ENCODE measurements at places on chromosomes 4 and X.

DNA sequence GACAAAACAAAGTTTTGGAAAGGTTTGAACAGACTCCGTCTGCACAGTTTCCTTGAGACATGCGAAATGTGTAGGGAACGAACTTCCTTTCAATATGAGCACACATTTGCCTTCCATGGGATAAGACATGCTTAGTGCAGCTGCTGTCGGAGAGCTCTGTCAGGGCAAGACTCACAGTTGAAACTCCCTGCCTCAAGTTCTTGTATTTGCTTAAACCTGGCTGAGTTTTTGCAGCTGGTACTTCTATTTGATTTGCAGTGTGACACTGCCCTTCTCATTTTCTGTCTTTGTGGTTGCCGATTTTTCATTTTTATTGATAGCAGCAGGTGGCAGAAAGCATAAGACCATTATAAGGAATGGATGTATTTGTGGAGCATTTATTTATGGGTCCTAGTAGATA, 18.2 kb upstream of the RHOH start:
- no peak for DNase-seq

GRCh38 chr4:24888475-24889344, 24.1 kb downstream of the CCDC149 start:
- DNase-seq, result no peak

DNA sequence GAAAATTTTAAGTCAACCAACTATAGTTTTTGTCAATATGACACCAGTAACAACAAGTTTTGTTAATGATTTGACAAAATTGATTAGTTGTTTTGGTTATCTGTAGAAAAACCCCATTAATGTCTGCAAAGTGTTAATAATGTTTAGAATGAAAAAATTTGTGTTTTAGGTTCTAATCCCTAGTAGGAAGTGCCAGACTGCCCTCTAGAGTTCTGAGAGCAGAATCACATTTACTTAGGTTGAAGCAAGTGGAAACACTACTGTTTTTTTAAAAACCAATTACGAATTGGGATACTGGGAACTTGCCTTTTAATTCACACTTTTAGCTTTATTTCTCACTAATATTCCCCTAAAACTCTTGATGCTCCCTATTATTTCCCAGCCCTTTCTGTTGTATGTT, 101.1 kb upstream of the CYLC1 start:
- DNase-seq, result no peak

GRCh38 chr4:124334119-124334518, 378.4 kb downstream of the ANKRD50 start:
- no peak for DNase-seq

DNA sequence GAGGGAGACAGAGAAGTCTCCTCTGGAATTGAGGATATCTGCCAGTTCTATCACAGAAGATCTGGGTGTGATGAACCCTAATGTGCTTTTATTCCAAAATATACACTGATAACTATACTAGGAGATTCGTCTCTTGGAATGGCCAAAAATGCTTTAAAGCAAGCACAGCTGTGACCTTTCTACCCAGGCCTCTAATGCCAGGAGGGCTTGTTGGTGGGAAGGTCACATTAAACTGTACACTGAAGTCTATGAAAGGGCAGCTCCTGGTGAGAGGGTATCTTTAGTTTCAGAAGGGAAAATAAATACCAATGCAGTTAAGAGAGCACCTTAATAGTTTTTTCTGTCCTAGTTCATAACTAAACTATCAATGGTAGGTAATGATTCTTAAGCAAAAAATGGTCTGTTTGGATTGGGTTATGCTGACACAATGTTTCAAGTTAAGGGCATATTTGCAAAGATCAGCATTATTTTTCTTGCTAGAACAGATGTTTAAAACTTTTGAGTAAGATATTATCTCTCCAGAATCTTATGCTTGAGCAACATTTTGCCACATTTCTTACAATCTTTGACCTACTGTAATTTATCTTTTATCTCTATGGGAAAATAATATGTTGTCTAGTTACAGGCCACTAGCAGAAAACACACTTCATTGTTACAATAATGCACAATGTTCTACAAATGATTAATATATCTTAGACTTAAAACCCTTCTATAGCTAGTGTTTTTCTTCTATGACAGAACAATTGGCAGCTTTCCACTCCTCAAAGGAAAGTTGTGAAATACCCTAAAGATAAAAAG, 59.6 kb downstream of the SEC24D start:
- DNase-seq, result no peak

DNA sequence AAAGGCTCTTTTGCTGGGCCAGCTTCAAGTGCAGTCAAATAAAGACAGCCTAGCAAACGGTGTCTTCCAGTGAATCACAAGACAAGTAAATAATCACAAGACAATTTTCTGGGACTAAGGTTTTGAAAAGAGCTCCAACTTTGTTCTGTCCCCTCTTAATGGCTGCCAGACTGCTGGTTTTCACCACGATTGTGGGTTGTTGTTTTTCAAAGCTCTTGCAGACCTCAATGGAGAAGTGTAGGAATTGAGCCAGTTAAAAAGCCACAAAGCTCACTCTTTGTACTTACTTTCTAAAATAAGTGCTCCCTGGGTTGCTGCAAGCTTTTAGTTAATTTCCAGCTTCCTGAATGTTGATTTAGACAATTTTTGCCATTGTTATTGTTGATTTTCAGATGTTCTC, 405.8 kb upstream of the HTR2C start:
- no peak for DNase-seq

GRCh38 chr4:27081675-27082586, 221.3 kb downstream of the STIM2 start:
- no peak for DNase-seq

DNA sequence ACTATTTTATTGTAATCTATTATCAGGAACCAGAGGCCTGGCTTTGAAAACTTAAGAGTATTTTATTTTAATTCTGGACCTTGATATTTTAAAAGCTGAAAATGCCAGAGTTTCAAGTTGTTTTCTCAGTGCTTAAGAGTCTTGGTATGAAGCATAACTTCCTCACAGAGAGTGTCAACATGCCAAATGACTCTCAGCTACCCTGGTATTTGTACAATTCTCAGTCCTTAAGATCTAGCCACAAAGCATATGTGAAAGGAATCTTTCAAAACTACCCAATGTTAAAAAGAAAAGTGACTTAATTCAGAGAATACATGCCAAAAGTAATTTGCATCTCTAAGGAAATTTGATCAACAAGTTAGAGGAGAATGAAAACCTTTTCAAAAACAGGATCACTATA, 171.9 kb downstream of the DKK2 start:
- DNase-seq, result no peak

- DNase-seq, result no peak
These were observed 54.4 kb upstream of the ACTRT1 start for GRCh38 chrX:128106630-128107029.

- DNase-seq, result no peak
These were observed at the start of gene STARD8 for GRCh38 chrX:68647156-68647957. STARD8 (plus strand) TSS chrX:68647666; CDS start chrX:68647883, 217 bp downstream.

DNA sequence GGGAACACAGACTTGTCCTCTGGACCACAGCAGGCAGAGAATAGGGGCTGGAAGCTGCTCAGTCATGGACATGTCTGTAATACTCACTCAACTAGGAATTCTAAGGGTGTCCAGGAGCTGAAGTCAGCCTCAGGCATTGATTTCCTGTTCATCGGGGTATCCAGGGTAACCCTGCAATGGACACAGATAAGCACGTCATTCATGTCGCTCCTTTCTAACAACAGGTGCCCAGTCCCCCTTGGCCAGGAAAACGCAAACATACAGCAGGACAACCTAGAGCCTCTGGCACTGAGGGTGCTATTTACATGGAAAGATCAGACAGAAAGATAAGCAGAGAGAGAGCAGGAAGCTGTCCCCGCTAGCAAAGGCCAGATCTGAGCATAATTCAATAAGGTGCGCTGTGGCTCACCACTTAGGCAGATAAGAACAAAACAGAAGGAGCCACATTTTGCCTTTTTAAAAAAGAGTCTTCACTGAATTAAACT, 21.3 kb downstream of the QDPR start:
- DNase-seq, result no peak

DNA sequence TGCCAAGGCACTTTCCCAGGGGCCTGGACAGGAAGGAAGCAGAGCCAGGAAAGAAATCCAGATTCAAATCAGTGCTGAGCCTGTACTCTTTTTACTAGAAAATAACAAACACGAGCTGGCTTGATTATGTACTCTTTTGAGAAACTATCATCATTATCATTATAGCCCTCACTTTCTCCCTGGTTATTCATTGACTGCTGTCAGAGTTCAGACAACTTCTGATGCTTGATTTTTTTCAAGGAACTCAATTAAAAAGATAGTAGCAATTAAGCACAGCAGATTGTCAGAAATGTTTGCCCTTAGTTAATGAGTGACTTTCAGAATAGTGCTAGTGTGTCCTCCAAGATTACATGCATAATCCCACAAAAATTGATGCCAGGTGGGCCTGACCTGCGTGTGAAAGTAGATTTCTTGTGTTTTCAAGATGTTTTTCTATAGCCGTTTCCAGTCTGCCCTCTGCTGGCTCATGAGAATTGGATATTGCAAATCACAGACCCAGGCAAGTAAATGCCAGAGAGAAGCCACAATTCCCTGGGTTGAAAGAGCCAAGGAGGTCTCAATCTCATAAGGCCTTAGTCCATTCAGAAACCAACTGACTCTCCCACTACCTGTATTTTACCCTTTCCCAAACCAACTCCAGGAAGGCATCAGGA, 14.3 kb upstream of the PNPLA4 start:
- no peak for DNase-seq

GRCh38 chr4:86223472-86223871, 136.4 kb downstream of the MAPK10 start:
- DNase-seq, result no peak

- no peak for DNase-seq
These were observed 122.4 kb downstream of the RAP1GDS1 start for GRCh38 chr4:98383431-98384106.

- DNase-seq, result no peak
These were observed 42.0 kb downstream of the HPRT1 start for GRCh38 chrX:134501941-134502340.

- no peak for DNase-seq
These were observed 7.4 kb downstream of the PPP1R2C start for GRCh38 chrX:42770566-42770965.

DNA sequence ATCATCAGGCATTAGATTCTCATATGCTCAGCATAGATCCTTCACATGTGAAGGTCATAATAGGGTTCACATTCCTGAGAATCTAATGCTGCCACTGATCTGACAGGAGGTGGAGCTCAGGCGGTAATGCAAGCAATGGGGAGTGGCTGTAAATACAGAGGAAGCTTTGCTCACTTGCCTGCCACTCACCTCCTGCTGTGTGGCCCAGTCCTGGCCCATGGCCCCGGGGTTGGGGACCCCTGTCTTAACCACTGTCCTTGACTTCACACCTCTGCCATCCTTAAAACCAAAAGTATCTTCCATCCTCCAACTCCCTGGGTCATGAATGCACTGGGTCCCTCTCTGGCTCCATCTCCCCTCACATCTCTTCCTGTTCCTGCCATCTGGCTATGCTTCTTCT, 129.1 kb downstream of the HMX1 start:
- no peak for DNase-seq

DNA sequence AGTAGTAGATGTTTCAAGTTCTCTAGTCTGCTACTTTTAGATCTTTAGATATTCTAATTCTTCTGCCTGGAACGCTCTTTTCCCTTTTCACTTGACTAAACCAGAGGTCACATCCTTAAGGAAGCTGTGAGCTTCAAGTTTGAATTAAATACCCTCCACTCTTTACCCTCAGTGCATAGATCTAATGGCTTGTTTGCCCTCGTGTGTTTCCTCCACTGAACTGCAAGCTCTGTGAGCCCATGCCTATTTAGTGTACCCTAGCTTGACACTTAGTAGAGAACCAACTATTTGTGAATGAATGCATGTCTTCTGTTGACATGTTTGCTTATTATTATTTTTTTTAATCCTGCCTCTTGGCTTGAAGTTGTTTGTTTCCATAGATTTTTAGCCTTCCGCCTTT, 138.3 kb downstream of the PDE5A start:
- DNase-seq, result no peak

- no peak for DNase-seq
These were observed 78.9 kb upstream of the RXFP1 start for GRCh38 chr4:158442736-158443135.

DNA sequence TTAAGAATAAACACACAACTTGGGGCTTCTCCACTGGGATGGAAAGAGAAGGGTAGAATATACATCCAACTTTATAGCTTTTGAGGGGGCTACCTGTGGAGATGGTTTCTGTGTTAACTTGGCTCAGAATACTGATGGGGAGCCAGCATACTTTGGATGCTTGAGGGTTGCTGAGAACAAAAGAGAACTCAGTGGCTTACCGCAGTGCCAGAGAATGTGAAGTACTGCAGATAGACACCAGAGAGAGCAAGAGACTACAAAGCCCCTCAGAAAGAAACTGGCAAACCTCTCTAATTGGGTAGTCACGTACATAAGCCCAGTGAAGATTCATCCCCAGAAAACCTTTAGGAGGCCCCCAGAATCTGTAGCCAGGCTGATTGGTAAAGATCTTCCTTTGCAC, 214.4 kb downstream of the DCHS2 start:
- no peak for DNase-seq

- no peak for DNase-seq
These were observed 46.6 kb downstream of the SMPX start for GRCh38 chrX:21711129-21711847.

GRCh38 chr4:175953960-175954521, 111.6 kb upstream of the WDR17 start:
- DNase-seq, result no peak

GRCh38 chr4:986428-986878, 391 bp upstream of the IDUA start:
- no peak for DNase-seq

DNA sequence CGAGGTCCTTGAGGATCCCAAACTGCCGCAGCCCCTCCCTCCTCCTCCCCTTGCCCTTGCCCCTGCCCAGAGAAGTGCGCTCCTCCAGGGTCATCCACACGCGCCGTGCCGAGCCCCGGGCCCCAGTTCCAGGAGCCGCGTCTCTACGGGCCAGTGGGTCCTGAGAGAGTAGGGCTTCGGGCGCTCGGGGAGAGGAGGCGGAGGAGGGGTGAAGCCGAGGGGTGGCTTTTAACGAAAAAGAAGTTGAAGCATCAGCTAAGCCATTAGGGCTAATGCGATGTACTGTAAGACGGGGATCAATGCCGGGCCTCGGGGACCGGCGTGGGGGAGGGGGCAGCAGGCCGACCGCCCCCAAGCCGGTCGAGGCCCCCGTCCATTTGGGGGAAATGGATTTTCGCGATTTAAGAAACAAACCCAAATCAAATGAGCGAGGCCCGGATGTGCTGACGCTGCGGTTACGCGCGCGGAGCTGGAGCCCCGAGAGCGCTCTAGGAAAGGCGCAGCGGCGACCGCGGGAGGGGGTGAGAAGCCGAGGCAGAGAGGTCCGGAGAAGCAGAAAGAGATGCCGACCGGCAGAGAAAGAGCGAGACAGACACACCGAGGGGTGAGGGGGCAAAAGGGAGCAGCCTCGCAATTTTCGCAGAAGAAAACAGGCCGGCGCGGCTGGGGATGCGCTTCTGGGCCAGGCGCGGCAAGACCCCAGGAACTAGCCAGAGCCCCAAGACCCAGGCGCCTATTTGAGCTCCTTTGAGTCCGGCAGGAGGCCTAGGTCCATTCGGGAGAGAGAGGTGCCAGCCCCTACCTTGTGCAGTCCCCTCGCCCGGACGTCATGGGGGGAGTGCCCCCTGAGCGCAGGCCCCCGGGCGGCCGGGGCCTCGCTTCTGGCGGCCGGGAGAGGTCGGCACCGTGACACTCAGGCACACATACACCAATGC, 13.6 kb downstream of the HMX1 start:
- DNase-seq, result no peak

- DNase-seq, result no peak
These were observed 282.9 kb downstream of the USP46 start for GRCh38 chr4:52376132-52376704.

- DNase-seq, result no peak
These were observed 1.9 kb upstream of the TBC1D14 start for GRCh38 chr4:6907658-6908191.
